ENCODE measurements at places on chromosomes 16 and 17.

- no peaks in the 10 kb centered on the region for H3K27me3 ChIP-seq
- DNase-seq = peak; percentile 44
- H3K4me1 ChIP-seq = peaks cover 23% of the 10 kb centered on the region
- H3K27ac ChIP-seq = peak overlapping the region; percentile 32
- no peak overlapping the region for H3K4me3 ChIP-seq
Measured at GRCh38 chr17:304461-304860, 48.1 kb downstream of the RPH3AL start.

GRCh38 chr16:11893571-11893970, 22.2 kb downstream of the GSPT1 start:
- H3K4me3 ChIP-seq = no peak overlapping the region
- peaks cover 8% of the 10 kb centered on the region for H3K36me3 ChIP-seq
- DNase-seq = no peak
- H3K27me3 ChIP-seq = no peaks in the 10 kb centered on the region

DNA sequence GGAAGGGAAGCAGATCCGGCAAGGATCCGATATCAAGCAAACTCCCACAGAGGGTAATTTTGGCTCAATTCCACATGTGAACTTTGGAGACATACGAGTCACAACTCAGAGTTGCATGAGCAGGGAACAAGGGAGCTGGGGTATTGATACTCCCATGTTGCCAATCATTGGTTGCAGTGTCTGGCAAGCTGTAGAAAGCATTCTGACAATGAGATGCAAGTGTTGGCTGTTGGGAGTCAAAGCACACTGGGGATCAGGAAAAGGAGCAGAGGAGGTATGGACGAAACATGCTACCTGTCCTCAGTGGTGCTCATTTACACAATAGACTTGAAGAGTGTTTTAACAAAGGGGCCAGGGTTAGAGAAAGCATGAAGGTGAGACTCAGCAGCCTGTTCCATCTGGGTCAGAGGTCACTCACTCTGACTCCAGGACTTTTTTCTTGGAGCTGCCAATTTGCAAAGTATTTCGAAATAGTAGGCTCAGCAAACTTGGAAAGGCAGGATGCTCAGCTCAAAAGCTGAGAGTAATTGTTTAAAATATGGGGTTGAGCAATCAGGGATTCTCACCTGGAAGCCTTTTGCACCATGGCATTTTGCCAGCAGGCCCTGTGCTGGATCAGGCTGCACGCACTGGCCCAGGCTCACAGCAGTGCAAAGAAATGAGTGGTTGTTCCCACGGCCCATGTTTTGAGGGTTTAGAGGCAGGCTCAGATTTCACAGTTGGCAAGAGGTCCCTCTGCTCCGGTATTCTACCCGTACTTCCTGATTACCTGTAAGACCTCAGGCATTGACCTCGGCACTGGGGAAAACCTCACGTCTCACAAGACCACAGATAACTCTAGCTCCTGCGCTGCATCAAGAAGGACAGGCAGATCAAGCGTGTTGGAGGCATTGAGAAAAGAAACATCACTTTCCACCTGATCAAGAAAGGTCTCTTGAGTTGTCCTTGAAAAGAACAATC, 17.6 kb upstream of the NKD1 start:
- DNase-seq = no peak
- no peaks in the 10 kb centered on the region for H3K36me3 ChIP-seq
- H3K27ac ChIP-seq = no peak overlapping the region
- H3K27me3 ChIP-seq = no peaks in the 10 kb centered on the region

GRCh38 chr17:83155128-83156121, 76.0 kb downstream of the METRNL start:
- H3K4me3 ChIP-seq = no peak overlapping the region
- no peak overlapping the region for H3K27ac ChIP-seq
- DNase-seq = no peak
- peaks cover 3% of the 10 kb centered on the region for H3K27me3 ChIP-seq
- no peaks in the 10 kb centered on the region for H3K36me3 ChIP-seq

- H3K27ac ChIP-seq = no peak overlapping the region
- no peaks in the 10 kb centered on the region for H3K36me3 ChIP-seq
- H3K4me1 ChIP-seq = no peaks in the 10 kb centered on the region
- no peak overlapping the region for H3K4me3 ChIP-seq
- DNase-seq = peak; percentile 20
- no peaks in the 10 kb centered on the region for H3K27me3 ChIP-seq
Measured at GRCh38 chr17:33335491-33336173, 42.5 kb upstream of the ASIC2 start.

GRCh38 chr16:1050516-1050915, 22.0 kb upstream of the SSTR5 start:
- H3K27ac ChIP-seq = no peak overlapping the region
- H3K4me3 ChIP-seq = no peak overlapping the region
- no peak for DNase-seq
- peaks cover 17% of the 10 kb centered on the region for H3K4me1 ChIP-seq

DNA sequence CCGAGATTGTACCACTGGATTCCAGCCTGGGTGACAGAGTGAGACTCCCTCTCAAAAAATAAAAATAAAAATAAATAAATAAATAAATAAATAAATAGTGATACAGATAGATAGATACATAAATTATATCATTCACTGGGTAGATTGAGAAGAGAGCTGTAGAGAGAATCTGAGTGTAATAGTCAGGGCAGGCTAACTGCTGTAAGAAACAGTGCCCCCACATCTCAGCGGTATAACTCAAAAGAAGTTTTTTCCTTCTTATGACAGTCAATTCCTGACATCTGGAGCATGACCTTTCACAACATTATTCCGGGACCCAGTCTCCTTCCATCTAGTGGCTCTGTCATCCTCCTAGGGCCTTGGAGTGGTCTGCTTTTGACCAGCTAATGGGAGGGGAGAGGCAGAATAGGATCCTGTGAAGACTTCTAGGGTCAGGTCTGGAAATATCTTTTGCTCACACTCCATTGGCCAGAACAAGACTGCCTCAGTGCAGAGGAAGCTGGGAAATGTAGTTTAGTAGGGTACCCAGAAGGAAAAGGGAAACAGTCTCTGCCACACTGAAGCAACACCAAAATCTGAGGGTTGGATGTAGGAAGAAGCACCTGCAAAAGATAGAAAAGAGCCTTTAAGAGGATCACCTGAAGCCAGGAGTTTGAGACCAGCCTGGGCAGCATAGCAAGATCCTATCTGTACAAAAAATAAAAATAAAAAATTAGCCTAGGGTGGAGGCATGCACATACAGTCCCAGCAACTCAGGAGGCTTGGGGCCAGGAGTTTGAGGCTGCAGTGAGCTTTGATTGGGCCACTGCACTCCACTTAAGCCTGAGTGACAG, 3.0 kb upstream of the QPRT start:
- H3K36me3 ChIP-seq = peaks cover 2% of the 10 kb centered on the region
- no peak overlapping the region for H3K27ac ChIP-seq
- DNase-seq = no peak
- H3K27me3 ChIP-seq = no peaks in the 10 kb centered on the region
- no peak overlapping the region for H3K4me3 ChIP-seq

DNA sequence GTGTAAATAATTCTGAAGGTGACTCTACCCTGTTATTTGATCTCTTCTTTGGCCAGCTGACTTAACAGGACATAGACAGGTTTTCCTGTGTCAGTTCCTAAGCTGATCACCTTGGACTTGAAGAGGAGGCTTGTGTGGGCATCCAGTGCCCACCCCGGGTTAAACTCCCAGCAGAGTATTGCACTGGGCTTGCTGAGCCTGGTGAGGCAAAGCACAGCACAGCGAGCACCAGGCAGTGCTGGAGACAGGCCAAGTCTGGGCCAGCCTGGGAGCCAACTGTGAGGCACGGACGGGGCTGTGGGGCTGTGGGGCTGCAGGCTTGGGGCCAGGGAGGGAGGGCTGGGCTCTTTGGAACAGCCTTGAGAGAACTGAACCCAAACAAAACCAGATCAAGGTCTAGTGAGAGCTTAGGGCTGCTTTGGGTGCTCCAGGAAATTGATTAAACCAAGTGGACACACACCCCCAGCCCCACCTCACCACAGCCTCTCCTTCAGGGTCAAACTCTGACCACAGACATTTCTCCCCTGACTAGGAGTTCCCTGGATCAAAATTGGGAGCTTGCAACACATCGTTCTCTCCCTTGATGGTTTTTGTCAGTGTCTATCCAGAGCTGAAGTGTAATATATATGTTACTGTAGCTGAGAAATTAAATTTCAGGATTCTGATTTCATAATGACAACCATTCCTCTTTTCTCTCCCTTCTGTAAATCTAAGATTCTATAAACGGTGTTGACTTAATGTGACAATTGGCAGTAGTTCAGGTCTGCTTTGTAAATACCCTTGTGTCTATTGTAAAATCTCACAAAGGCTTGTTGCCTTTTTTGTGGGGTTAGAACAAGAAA, 5.1 kb downstream of the STH start:
- H3K36me3 ChIP-seq = no peaks in the 10 kb centered on the region
- no peak for DNase-seq
- no peaks in the 10 kb centered on the region for H3K27me3 ChIP-seq

GRCh38 chr16:74872302-74872701, 97.7 kb upstream of the FA2H start:
- H3K27ac ChIP-seq = no peak overlapping the region
- no peak for DNase-seq
- no peak overlapping the region for H3K4me3 ChIP-seq
- H3K36me3 ChIP-seq = peaks cover 43% of the 10 kb centered on the region
- no peaks in the 10 kb centered on the region for H3K27me3 ChIP-seq

DNA sequence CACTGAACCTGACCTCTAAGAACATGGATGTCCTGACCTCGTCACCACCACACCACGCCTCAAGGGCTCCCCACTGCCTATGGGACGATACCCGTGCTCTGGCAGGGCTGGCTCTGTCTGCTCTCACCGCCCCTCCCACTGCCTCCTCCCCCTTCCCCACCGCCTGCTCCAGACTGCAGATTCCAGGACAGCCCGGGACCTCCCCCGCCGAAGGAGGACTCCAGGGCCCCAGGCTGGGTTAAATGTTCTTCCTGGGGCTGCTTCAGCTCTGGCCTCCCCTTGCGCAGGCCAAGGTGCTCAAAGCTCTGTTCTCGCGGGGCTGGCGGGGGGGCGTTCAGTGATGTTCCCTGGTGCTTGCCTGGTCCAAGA, 3.1 kb downstream of the NPW start:
- H3K27me3 ChIP-seq = peaks cover 61% of the 10 kb centered on the region
- H3K4me1 ChIP-seq = peaks cover 17% of the 10 kb centered on the region
- no peak for DNase-seq
- peak overlapping the region; percentile 65 for H3K4me3 ChIP-seq
- no peak overlapping the region for H3K27ac ChIP-seq

- H3K4me1 ChIP-seq = peaks cover 28% of the 10 kb centered on the region
- H3K27ac ChIP-seq = no peak overlapping the region
- H3K4me3 ChIP-seq = no peak overlapping the region
Measured at GRCh38 chr16:84138824-84139627, 6.0 kb downstream of the HSDL1 start.

- no peaks in the 10 kb centered on the region for H3K36me3 ChIP-seq
- H3K27me3 ChIP-seq = no peaks in the 10 kb centered on the region
- H3K4me3 ChIP-seq = no peak overlapping the region
Measured at GRCh38 chr16:66357523-66357928, 9.0 kb upstream of the CDH5 start.

DNA sequence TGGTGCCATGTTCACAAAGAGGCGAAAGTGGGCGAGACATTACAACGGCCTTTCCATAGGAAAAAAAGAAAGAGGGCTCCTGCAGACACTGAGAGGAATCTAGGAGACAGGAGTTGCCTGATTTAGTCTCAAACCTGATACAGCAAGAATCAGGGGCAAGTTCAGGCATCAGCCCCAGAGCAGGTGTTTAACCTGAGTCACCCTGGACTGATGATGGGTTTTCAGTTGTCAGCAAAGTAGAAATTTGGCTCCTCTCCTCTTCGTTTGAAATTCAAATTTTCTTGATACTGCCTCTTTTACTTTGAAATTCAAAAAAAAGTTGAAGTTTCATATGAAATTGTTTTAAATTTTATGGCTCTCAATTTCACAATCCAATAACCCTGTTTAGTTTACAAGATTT, 189.5 kb downstream of the ABCC12 start:
- peaks cover 13% of the 10 kb centered on the region for H3K4me1 ChIP-seq
- no peak overlapping the region for H3K4me3 ChIP-seq

- no peaks in the 10 kb centered on the region for H3K36me3 ChIP-seq
- no peak overlapping the region for H3K27ac ChIP-seq
- no peak overlapping the region for H3K4me3 ChIP-seq
- peaks cover 10% of the 10 kb centered on the region for H3K4me1 ChIP-seq
- no peak for DNase-seq
Measured at GRCh38 chr16:27243725-27244362, 24.7 kb downstream of the NSMCE1 start.

GRCh38 chr17:74158761-74159160, 44.7 kb upstream of the RPL38 start:
- DNase-seq = no peak
- peaks cover 6% of the 10 kb centered on the region for H3K4me1 ChIP-seq
- H3K27ac ChIP-seq = no peak overlapping the region
- no peaks in the 10 kb centered on the region for H3K27me3 ChIP-seq
- H3K36me3 ChIP-seq = no peaks in the 10 kb centered on the region

DNA sequence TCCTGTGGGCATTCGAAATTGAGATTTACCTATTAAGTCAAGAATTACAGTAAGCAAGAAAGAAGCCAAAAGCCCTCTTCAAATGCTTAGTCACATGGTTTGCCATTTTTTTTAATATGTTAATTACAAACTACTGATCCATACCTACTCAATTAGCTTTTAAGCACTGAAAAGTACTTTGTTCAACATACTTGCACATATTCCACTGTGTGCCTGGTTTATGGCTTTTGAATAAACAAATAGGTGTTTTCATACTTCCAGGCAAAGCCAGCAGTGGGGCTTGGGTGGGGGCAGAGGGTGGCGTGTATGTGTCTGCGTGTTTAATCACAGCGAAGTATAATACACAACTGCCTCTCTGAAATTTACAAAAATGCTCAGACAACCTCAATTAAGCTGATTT, 51.4 kb downstream of the GAS7 start:
- no peak for DNase-seq
- H3K27me3 ChIP-seq = no peaks in the 10 kb centered on the region
- H3K4me3 ChIP-seq = no peak overlapping the region
- no peaks in the 10 kb centered on the region for H3K4me1 ChIP-seq
- H3K27ac ChIP-seq = no peak overlapping the region
- H3K36me3 ChIP-seq = no peaks in the 10 kb centered on the region

DNA sequence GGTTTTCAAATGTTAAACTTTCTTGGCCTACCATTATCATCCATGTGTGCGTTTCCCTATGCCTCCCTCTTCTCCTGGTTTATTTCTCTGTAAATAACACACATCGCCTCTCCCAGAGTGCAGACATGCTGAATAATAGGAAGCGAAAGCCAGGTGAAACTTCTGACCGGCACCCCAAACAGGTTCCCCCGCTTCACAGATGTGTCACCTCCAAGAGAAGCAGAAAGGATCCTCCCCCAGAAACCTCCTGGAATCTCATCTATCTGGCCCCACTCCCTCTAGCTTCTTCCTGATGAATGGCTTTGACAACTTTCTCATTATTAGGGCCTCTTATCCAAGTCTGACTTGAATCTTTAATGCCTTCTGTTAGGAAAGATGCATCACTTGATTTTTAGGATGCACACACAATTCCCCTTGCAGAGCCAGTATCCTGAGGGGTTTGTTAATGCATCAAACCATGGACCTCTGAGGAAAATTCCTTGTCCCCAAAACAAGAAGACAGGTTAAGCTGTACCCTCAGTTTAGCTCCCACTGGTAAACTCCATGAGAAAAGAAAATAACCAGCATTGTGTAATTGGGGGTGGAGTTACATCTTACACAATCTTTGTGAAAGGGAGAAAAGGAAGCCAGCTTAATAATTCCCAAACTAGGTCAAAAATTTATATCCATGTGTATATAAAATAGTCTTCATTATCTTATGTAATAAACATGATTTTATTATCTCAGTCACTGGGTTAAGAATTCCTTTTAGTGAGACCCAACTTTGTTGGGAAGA, 20.1 kb upstream of the HYDIN start:
- H3K27me3 ChIP-seq = no peaks in the 10 kb centered on the region
- DNase-seq = no peak
